ENCODE measurements at places on chromosomes 2 and 18.

DNA sequence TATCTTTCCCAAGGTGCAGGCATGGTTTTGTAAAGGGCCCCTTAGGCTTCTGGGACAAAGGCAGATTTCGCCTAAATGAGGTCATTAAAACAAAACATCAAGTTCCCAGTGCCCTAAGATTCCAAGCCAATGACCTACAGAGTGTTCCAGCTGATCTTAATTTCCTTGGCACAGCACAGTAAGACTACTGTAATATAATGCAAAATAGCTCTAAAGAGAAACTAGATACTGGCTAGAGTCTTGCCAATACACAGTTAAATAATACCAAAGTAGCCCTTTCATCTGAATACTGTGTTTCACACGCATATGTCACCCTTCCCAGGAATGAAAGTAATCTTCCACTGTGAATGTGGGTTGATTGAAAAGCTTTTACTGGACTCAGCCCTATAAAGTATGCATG, 14.7 kb downstream of the GRB14 start:
- DNase-seq, result no peak

GRCh38 chr2:161172901-161173540, 12.8 kb downstream of the TANK start:
- DNase-seq, result no peak

GRCh38 chr2:227853204-227853629, 18.2 kb upstream of the DAW1 start:
- DNase-seq, result no peak

- no peak for DNase-seq
These were observed 12.5 kb downstream of the RASGRP3 start for GRCh38 chr2:33488715-33489540.

DNA sequence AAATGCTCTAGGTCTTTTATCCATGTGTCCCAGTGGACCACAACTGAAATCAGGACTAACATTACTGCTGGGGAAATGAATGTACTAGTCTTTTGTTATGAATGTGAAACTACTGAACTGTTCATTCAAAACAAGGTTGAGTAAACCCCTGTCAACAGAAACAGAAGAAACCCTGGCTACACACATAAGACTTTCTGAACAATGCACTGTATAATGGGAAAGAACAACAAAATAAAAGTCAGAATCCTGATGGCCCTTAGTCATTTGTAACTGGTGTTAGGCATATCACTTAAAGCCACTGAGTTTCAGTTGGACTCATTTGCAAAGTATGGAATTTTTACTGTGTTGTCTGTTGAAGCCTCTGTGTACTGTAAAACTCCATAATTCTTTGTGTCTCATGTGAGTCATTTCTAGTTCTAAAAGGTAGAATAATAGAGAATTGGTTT, 77.0 kb upstream of the UBXN4 start:
- DNase-seq, result no peak
